Ascending aorta (tissue), 2 donors: ENCODE measurements at places on chromosomes 3 and 15.

- no peak for DNase-seq
These were observed 665.2 kb downstream of the DIPK2A start for GRCh38 chr3:144636833-144637232.

GRCh38 chr3:117350371-117350770 lies 640.8 kb downstream of the TUSC7 start:
- DNase-seq = no peak

DNA sequence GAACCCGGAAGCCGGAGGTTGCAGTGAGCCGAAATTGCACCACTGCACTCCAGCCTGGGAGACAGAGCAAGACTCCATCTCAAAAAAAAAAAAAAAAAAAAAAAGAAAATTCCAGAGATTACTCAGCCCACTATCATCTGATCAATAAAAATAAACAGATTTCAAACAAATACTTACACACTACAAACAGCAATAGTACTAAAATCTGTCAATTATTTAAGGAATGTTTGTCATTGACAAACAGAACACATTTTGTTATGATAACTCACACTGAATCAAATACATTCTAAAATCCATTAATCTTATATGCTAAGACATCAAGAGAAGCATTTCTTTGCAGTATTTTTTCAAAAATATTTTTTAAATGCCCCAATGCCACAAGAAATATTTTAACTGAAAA lies 7.6 kb downstream of the MYO9A start:
- no peak for DNase-seq

DNA sequence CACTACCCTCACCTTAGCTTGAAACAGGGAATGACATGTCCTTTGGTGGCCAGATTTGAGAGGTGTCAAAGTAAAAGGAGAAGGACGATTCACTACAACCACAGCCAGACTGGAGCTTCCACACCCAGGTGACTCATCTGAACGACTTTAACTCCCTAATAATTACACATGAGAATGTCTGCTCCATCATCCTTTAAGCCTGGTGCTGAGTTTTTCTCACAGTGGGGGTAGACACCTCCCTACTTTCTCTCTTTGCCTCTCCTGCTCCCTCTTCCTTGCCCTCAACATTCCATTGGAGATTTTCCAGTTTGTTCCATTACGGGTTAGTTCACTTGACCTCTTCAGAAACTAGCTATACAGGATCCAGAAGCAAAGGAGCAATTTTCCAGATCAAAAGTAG lies 154.3 kb upstream of the BHLHE40 start:
- no peak for DNase-seq

DNA sequence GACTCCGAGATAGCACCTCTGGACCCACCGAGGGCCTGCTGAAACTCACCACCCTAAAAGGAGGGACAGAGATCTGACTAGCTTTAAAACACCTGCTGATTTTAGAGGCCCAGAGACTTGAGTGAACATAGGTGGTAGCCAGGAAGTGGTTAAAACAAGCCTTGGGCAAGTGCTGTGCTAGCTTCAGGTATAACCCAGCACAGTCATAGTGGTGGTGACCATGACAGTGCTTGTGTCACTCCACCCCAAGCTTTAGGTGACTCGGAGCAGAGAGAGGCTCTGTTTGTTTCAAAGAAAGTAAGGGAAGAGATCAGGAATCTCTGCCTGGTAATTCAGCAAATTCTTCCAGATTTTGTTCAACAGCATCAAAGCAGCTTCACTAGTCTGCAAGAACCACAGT lies 641.1 kb upstream of the BCHE start:
- no peak for DNase-seq

GRCh38 chr15:66430627-66431255 lies 44.0 kb downstream of the MAP2K1 start:
- DNase-seq = no peak

- no peak for DNase-seq
These were observed 37.9 kb downstream of the GOLGA6A start for GRCh38 chr15:74044267-74045110.

DNA sequence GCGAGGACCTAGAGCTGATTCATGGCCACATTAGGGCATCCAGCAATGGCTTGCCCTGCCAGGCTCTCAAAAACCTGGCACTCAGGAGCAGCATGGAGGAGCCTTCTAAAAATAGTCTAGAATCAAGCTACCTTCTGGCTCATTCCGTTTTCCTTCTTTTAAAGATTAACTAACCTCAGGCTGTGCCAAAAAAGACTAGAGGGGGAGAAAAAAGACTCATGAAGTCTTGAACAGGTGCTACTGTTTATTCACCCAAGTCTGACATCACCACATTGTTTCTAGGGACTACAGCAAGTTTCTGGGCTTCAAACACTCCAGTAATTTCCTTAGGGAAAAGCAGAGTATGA lies 125.8 kb downstream of the TNIK start:
- DNase-seq = no peak

GRCh38 chr15:56619887-56620286 lies 113.4 kb downstream of the ZNF280D start:
- no peak for DNase-seq

DNA sequence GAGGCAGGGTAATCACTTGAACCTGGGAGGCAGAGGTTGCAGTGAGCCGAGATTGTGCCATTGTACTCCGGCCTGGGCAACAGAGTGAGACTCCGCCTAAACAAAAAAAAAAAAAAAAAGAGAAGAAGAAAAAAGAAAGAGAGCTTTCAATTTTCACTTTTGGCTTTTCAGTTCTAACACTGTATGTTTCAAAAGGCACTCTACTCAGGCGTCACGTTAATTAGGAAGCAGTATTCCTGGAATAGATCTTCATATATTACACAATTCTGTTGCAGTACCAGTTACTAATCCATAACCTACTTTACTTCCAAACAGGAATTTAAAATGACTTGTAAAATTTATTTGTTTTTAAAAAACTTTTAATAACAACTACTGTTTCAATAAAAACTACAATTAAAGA lies 131.7 kb upstream of the PLXND1 start:
- DNase-seq = no peak
